ENCODE measurements at places on chromosomes 2 and 18.

- no peaks in the 10 kb centered on the region for H3K4me1 ChIP-seq
- no peaks in the 10 kb centered on the region for H3K27me3 ChIP-seq
- H3K36me3 ChIP-seq, result no peaks in the 10 kb centered on the region
- no peak overlapping the region for H3K27ac ChIP-seq
- no peak overlapping the region for H3K4me3 ChIP-seq
- no peak for DNase-seq
These were observed 247.9 kb downstream of the IRS1 start for GRCh38 chr2:226551522-226552250.

DNA sequence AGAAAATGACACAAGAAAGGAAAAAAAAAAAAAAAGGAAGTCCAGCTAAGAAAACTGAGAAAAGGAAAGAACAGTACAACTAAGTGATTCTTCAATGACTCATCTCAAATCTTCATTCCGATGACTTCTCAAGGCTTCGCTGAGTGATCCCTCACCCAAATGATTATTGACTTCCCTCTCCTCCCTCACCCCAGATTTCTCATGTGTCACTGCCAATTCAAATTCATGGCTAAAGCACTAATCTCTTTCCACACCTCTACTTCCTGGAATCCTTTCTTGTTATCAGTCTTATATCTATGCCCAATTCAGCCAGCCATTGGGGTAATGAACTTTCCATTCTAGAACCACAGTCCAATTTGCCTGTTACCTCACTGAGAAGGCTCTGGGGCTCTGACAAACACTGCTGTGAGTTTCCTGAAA is 7.2 kb upstream of the ABCB11 start:
- H3K4me3 ChIP-seq, result no peak overlapping the region
- H3K27ac ChIP-seq, result no peak overlapping the region
- no peaks in the 10 kb centered on the region for H3K27me3 ChIP-seq
- DNase-seq, result no peak
- no peaks in the 10 kb centered on the region for H3K4me1 ChIP-seq

- no peaks in the 10 kb centered on the region for H3K36me3 ChIP-seq
- H3K4me1 ChIP-seq, result no peaks in the 10 kb centered on the region
- no peak overlapping the region for H3K4me3 ChIP-seq
- DNase-seq, result no peak
- H3K27ac ChIP-seq, result no peak overlapping the region
These were observed 101.7 kb upstream of the ZNF236 start for GRCh38 chr18:76720683-76721082.

DNA sequence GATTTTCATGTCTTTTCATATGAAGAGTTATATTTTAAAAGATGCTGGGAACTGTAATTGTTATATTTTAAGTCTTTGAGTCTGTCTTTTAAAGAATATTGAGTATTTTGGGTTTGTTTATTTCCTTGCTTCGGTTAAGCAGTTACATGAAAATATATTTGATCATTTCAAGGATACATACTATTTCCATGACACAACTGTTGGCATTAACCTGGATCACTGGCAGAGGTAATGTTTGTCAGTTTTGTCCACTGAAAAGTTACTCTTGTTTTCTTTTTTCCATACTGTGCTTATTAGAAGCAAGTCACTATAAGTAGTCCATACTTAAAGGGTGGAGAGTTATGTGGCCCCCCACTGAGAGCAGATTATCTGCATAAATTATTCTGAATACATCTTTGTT is 1142.0 kb upstream of the TMEFF2 start:
- no peaks in the 10 kb centered on the region for H3K27me3 ChIP-seq
- DNase-seq, result no peak
- H3K36me3 ChIP-seq, result no peaks in the 10 kb centered on the region
- H3K4me1 ChIP-seq, result no peaks in the 10 kb centered on the region
- H3K4me3 ChIP-seq, result no peak overlapping the region

DNA sequence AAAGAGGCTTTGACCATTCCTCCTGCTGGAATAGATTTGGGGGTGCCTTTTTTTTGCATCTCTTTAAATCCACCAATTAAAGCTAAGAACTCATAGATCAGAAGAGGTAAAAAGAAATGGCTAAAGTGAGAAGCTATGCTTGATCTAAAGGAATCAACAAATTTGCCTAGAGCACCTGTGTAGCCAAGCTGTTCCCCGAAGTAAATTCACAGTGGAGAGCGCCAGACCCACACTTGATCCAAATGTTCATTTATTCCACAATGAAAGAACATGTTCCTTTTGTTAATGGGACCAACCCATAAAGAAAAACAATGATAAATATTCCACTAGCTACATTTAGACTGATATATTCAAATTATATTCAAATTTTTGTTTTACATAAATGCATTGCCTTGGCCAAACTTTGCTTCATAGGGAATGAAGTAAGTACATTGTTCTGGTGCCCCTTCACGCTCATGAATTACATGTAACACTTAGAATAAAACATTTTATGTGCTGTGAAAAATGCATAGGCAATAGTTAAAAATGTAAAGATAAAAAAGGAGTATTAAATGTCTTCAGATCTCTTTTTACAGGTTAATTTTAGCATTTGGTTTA is 167.4 kb downstream of the PKP4 start:
- H3K4me3 ChIP-seq, result no peak overlapping the region
- DNase-seq, result no peak
- H3K27me3 ChIP-seq, result no peaks in the 10 kb centered on the region
- no peaks in the 10 kb centered on the region for H3K4me1 ChIP-seq
- no peak overlapping the region for H3K27ac ChIP-seq

DNA sequence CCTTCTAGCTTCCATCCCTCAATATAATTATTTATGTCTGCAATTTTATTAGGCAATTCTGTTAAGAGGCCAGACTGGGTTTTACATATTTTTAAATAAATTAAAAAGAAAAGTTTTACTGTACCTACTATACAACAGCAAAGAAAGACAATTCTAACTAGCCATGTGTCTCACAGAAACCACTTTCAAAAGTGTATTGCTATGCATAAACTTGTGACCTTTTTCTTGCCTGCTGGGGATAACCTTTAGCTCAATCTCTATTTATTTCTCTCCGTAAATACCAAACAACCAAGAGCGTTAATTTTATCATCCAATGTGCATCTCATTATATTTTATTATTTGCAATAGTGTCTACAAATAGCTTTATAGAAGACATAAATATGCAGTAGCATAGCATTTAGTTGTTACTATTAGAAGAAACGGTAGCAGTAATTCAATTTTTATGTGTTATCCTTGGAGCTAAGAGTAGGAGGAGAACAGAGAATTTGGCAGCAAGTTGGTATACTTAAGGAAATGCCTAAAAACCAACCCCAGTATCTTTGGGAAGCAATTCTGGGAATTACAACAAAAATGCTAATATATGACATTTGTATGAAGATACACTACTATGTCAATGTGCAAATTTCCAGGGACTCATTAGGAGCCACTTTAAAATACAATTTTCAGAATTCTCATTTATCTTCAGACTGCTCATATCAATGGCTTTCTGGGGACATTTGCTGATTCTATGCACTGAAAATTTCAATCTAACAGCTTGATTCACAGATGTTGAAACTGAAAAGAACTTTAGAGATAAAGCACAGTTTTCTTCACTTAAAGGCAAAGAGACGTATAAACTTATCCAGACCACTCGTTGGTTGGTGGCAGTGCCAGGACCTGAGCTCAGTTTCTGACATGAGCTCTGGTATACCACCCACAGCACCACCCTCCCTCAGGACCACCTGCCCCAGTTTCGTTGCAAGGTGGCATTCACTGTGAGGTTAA is 23.0 kb upstream of the RTN4 start:
- DNase-seq, result no peak
- no peaks in the 10 kb centered on the region for H3K27me3 ChIP-seq
- H3K27ac ChIP-seq, result no peak overlapping the region
- peaks cover 4% of the 10 kb centered on the region for H3K4me1 ChIP-seq

- no peaks in the 10 kb centered on the region for H3K27me3 ChIP-seq
- no peaks in the 10 kb centered on the region for H3K4me1 ChIP-seq
- no peak overlapping the region for H3K4me3 ChIP-seq
These were observed 63.8 kb upstream of the SP3 start for GRCh38 chr2:174028935-174029334.

GRCh38 chr2:78985558-78985957 is 39.9 kb upstream of the REG3G start:
- no peak overlapping the region for H3K27ac ChIP-seq
- H3K4me3 ChIP-seq, result no peak overlapping the region
- H3K4me1 ChIP-seq, result no peaks in the 10 kb centered on the region
- H3K36me3 ChIP-seq, result no peaks in the 10 kb centered on the region
- no peaks in the 10 kb centered on the region for H3K27me3 ChIP-seq

Data from ascending aorta (tissue), 2 donors.